ENCODE measurements at places on chromosomes 2 and 18.

- no peak for DNase-seq
Measured at GRCh38 chr18:70683263-70683662, 394.4 kb downstream of the SOCS6 start.

GRCh38 chr2:10412380-10412779 is 35.7 kb downstream of the ODC1 start:
- DNase-seq, result no peak

DNA sequence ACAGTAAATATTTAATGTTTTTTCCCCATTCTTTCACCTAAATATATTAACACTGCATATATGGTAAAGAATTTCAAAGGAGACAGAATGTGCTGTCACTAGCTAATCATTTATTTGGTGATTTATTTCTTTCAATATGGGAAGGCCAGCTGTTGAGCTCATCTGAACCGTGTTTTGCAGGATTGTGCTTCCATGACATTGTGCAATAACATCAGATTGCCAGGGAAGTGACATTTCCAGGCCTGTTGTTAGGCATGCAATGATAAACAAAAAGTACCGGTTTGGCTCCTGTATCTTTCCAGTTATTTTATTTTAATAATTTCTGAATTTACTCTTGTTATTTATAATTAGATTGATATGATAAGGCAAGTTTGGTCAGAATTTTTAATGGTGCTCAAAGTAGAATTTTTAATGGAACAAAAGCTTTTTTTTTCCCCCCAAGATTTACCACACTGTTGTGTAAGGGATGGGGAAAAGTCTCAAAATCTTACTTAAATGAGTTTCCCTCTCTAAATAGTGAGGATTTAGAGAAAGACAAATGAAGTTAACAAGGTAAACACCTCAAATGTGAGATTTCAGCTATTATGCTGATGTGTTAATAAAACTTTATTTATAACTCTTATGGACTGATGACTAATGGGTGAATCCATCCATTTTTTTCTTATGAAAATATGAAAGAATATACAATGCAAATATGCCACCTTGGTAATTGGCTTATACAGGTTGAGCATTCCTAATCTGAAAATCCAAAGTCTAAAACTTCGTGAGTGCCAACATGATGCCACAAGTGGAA is 52.7 kb downstream of the MALT1 start:
- peak; percentile 18 for DNase-seq

DNA sequence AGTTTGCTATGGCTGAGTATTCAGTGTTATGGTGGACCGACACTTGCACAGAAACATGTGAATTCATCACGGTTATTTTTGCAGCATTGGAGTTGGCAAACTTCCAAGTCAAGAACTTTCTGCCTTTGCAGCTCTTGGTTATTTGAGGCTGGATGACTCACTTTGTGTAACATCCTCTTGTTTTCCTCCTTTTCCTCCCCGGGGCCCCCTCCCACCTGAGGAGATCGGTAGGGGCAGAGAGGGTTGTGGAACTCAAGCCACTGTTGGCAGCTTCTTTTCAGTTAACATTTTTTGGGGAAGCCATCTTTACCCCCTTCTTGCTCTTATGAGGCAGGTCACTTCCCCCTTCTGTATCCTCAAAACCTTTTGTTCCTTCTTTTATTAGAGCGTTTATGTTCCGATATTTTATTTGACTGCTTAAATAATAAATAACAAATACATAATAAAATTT is 48.6 kb downstream of the DDX1 start:
- peak; percentile 70 for DNase-seq

GRCh38 chr2:233087713-233088112 is 27.6 kb downstream of the INPP5D start:
- no peak for DNase-seq

DNA sequence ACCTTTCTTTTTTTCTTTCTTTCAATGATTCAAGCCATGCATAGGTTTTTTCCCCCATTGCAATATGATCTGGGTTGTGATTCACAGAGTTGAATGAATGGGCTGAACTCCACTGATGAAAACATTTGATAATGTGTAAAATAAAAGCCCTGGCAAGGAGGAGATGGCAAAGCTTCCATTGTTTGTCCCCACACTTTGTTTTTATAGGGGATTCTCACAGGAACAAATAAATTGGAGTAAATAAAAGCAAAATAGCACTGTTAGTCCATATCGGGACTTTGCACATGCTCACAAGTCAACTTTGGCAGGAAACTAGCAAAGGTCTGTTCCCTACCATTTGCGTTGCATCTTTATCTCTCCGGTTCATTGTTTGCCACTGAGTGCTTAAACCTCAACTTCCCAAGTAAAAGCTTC is 55.7 kb downstream of the MEIS1 start:
- DNase-seq, result no peak

DNA sequence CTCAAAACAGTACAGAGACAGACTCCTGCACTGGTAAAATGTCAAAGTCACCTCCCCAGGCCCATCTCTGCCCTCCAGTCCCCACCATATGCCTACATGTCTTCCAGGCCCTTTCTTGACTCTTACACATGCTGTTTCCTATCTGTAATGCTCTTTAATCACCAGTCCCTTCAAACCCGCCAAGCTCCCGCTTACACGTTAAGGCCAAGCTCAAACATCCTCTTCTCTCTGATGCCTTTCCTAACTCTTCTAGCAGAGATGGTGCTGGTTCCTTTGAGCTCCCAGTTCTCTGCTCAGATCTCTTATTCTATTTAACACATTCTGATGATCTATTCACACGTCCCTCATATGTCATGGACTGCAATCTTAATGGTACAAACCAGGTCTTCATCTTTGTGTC is 5.0 kb downstream of the EVA1A start:
- DNase-seq, result no peak

DNA sequence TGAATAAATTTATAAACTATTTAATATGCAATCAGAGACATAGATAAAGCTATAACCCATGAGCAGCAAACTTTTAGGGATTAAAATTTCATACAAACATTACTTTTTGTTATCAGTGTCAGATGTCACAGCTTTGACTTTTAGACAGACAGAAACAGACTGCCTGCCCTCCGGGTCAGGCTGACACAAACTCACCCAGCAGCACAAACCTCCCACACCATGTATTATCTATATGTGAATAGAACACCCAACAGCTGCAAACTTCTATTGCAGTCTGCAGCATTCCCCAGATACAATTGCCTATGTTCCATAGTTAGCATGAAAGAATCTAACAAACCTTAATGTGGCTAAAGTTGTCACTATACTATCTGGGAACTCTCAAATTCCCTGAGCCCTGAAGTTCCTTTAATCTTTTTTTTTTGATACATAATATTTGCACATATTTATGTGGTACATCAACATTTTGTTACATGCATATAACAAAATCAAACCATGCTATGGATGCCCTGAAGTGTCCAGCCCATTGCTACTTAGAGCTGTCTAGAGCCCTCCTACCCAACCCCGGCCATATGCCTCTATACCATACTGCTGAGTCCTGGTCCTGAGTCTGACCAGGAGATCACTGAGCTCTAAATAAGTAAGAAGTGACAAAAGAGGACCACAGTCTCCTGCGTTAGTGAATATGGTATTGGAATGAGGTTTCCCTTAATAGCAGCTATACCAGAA is 214.4 kb downstream of the ZNF385B start:
- DNase-seq, result no peak

GRCh38 chr2:200796561-200796960 is 15.1 kb upstream of the BZW1 start:
- no peak for DNase-seq

DNA sequence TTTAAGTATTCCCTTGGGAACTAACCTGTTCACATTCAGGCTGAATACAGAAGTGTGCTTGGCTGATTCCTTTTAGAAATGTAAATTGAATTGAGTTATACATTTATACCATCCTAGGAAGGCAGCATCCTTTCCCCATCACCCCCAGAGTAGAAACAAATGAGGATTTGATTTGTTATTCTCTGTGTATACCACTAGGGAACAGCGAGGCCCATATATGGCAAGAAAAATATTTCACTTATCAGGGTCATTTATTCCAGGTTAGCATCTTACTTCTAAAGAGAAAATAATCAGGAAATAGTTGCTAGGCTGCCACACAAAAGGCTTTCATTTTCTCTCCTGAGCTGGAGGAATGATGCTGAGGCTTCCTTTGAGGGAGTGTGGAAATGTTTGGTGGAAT is 516.9 kb downstream of the PIK3C3 start:
- no peak for DNase-seq

DNA sequence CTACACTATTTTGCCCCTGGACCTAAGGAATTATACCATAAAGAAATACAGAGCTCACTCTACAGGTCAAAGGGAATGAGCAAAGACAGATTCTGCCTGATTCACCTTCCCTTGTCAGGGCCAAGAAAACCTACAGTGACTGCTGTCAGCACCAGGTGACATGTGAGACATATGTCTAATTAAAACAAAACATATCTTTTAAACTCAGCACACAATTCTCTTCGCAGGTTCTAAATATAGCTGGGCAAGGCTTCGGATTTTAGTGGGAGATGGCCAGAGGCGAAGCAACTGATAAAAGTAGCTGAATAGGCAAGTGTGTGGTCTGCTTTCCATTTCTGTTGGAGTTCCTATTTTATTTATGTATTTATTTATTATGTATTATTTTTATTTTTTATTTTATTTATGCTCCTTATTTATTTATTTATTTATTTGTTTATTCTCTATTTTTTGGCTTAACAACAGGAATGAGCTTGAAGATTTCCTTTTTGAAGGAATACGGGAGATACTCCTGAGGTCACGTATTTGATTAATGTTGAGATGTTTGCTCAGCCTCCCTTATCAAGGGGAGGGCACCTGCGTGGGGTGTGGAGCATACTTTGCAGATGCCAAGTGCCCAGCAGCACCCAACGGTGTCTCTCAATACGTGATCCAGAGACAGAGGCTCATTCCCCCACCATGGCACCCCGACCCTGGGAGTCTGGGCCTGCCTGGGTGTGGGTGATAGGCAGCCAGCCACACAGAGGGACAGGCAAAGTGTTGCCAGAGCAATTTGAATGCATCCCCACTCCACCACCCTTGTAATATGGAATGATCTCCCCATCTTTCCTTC is 141.8 kb downstream of the RNF152 start:
- no peak for DNase-seq

DNA sequence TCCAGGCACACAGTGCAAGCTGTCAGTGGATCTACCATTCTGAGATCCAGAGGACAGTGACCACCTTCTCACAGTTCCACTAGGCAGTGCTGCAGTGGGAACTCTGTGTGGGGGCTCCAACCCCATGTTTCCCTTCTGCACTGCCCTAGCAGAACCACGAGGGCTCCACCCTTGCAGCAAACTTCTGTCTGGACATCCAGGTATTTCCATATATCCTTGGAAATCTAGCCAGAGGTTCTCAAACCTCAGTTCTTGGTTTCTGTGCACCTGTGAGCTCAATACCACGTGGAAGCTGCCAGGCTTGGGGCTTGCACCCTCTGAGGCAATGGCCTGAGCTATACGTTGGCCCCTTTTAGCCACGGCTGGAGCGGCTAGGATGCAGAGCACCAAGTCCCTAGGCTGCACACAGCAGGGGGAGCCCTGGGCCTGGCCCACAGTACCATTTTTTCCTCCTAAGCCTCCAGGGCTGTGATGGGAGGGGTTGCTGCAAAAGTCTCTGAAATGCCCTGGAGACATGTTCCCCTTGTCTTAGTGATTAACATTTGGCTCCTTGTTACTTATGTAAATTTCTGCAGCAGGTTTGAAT is 77.5 kb downstream of the MAP4K3 start:
- no peak for DNase-seq

- DNase-seq, result no peak
Measured at GRCh38 chr2:44247924-44248323, 27.4 kb upstream of the SLC3A1 start.

GRCh38 chr2:151668737-151669136 is 65.5 kb downstream of the NEB start:
- DNase-seq, result no peak

GRCh38 chr2:219344751-219345430 is 12.3 kb upstream of the RESP18 start:
- no peak for DNase-seq

GRCh38 chr2:229340086-229340760 is 69.1 kb upstream of the PID1 start:
- DNase-seq, result no peak

DNA sequence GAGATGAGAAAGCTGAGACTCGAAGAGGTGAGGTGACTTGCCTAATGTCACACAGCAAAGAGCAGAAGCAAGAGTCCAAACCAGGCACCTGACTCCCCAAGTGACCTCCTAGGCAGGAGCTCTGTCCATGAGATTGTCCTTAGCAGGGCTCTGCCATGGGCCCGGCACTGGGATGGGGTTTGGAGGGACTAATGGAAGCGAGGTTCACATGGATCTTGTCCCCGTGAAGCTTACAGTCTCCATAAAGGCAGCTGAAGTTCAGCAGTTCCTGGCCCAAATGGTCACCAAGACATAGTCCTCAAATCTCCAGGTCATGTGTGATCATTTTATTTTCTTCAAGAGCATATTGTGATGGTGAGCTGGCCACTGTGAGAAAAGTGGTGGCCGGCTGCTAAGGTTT is 57.0 kb upstream of the AFF3 start:
- no peak for DNase-seq

- peak; percentile 50 for DNase-seq
Measured at GRCh38 chr2:203340791-203341487, 12.7 kb downstream of the ABI2 start.

- DNase-seq, result no peak
Measured at GRCh38 chr2:58635801-58636375, 394.8 kb upstream of the FANCL start.

DNA sequence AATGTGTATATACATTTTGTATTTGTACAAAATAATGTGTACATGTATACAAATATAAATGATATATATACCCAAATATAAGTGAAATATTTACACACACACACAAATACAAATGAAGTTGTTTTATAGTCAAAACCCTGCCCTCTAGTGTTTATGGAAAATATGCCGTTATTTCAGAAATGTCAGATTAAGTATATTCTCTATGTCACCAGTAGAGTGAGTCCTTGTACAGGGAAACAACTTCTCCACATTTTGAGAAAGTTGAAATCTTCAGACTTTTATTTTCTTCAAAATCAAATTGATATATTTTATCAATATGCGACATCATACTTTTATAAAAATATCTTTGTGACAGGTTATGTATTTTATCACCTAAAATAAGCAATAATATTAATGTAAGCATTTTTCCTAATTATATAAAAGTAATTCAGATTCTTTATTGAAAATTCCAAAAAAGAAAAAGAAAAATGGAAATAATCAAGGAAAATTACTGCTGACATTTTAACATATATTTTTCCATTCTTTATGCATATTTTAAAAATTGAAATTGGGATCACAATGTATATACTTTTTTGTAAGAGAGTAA is 22.4 kb downstream of the ARL6IP6 start:
- DNase-seq, result no peak

- DNase-seq, result no peak
Measured at GRCh38 chr2:85655961-85656417, 12.0 kb downstream of the SFTPB start.

DNA sequence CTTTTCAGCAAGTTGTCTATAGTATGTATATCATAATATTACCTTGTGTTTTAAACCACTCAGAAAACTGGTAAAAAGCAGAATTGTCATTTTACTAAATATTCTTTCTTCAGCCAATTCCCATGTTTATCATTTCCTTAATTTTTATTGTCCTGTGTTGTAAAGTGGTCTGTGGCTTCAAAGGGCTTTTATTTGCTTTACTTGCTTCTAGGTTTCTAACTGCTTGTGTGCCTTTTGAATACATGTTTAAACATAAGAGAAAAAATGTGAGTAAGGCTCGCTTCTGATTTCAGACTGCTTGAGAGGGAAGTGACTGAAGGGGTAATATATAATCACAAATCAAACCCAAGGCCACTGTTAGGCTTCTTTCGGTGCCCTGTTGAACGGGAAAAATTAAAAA is 407.5 kb upstream of the NRP2 start:
- DNase-seq, result no peak

GRCh38 chr18:36532815-36533214 is 235.3 kb downstream of the FHOD3 start:
- no peak for DNase-seq

All from kidney epithelial cell (primary cell).